ENCODE measurements at places on chromosomes 6 and 20.

- no peak for DNase-seq
Measured at GRCh38 chr6:224350-224749, 67.9 kb upstream of the DUSP22 start.

- no peak for DNase-seq
Measured at GRCh38 chr20:46973766-46974165, 79.1 kb downstream of the EYA2 start.

- DNase-seq, result no peak
Measured at GRCh38 chr6:130593948-130594347, 228.1 kb downstream of the TMEM200A start.

DNA sequence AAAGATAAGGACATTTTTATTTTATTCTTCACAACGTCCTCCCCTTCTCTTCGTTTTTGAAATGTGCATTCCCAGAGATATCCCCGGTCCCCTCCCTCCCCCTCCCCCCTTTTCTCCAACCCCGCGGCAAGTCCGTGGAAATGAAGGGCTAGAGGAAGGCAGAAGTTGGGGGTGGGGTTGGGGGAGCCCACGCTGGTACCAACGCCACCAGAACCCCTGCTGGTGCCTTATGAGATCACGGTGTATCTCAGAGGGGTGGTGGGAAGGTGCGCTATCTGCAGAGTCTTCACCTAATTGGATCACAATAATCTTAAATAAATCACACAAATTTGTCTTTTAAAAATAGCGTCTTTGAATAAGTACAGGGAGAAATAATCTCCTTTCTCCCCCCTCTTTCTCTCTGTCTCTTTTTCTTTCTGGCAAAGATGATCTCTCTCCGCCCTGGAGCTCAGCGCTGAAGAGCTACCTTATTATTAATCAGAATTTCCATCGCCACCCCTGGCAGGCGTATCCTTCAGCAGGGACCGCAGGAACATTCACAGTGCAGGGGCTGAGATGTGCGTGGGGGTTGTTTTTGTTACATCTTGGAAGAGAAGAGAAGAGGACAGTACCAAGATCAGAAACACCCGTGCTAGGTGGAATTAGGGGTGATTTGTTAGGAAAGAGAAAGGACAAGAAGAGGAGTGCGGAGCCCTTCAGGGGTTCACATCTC, 915 bp downstream of the CLVS2 start:
- DNase-seq, result no peak

GRCh38 chr6:44715188-44715587, 327.7 kb downstream of the CDC5L start:
- DNase-seq, result no peak

DNA sequence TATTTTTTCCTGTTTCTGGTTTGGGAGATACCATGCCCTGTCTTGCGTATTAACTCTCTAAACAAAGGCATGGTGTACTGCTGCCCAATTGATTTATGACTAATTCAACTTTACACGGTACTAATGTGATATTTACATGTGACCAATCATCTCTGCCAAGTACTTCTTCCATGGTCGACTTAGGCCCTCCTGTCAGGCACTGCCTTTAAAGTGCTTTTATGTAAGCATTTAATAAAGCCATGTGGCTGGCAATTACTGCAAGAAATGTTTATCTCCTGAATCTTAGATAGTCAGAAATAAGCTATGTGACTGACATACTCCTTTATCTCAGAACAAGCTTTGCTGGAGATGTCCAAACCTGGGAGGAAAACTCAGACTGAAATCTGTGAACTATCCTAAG, 323.4 kb downstream of the BTBD3 start:
- no peak for DNase-seq

DNA sequence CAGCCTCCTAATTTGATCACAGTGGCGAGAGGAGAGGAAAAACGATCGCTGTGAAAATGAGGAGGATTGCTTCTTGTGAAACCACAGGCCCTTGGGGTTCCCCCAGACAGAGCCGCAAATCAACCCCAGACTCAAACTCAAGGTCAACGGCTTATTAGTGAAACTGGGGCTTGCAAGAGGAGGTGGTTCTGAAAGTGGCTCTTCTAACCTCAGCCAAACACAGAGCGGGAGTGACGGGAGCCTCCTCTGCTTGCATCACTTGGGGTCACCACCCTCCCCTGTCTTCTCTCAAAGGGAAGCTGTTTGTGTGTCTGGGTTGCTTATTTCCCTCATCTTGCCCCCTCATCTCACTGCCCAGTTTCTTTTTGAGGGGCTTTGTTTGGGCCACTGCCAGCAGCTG, 28.7 kb downstream of the SAYSD1 start:
- peak; percentile 38 for DNase-seq

GRCh38 chr6:80174900-80175572, 68.6 kb downstream of the BCKDHB start:
- no peak for DNase-seq

DNA sequence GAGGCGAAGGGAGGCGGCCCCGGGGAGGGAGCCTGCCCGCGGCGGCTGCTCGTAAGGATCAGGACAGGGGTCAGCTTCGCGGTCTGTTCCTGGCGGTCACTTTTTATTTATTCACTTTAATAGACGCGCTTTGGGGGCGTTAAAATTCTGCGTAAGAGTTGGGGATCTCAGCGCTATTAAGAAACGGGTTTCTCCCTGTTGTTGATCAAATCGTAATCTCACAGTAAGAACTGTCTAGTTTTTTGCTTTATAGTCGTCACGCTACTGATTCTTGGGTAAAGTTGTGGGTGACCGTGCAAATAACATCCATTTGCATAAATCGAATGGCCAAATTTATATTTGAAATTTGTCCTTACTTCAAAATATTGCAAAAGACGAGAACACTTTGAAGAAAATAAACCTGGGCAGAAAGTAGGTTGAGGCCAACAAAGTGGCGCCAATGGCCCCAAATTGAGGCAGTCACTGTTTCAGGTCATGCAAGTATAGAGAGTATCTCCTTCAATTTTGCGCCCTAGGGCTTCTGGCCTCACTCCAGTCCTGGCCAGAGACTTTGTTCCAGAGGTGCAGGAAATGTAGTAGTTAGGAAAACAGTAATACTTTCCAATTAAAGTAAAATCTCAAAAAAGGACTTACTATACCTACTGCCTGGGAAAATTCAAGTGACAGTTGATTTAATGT, 963 bp upstream of the RMND1 start:
- peak; percentile 16 for DNase-seq

DNA sequence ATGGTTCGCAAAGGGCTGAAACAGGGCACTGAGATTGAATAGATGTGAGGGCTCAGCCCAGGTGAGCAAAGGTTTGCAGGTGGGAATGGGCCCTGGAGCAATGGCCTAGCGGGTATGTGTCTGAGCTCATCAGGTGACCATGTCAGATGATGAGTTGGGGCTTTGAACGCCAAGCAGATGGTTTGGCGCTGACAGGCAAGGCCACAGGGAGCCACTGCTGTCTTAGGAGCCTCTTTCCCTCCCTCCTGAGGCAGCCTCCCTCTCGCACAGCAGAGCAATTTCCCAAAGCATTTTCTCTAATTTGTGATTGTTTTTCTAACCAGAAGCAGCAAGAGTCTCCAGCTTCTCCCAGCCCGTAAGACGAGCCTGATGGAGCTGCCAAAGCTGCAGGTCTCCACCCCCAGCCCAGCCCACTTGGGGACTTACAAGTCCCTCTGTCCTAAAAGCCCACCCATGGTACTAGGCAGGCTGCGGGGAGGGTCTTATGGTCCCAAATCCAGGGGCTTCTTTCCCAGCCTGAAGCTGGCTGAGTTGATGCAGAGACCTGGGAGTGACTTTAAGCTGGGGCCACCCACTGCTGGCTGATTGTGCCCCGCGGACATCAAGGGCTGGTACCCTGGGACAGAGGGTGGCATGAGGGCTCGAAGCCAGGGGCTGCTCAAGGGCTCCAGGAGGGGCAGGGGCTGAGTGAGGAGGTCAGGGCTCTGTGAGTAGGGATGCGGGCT, 11.6 kb downstream of the CDH22 start:
- no peak for DNase-seq

DNA sequence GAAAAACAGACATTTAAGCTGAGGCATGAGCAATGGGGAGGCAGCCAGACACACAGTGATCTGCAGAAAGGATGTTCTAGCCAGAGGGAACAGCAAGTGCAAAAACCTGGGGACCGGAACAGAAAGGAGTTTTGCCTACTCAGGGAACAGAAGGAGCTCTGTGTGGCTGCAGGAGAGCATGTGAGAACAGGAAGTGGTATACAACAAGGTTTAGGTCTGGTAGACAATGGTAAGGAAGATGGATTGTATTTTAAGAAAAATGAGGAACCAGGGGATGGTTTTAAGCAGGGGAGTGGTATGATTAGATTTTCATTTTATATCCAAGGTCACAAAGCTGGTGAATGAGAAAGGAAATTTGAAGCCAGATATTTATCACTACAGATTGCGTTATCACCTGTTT, 157.5 kb downstream of the UNC5CL start:
- no peak for DNase-seq

GRCh38 chr6:122809691-122810090, 20.6 kb downstream of the SMPDL3A start:
- DNase-seq, result no peak

DNA sequence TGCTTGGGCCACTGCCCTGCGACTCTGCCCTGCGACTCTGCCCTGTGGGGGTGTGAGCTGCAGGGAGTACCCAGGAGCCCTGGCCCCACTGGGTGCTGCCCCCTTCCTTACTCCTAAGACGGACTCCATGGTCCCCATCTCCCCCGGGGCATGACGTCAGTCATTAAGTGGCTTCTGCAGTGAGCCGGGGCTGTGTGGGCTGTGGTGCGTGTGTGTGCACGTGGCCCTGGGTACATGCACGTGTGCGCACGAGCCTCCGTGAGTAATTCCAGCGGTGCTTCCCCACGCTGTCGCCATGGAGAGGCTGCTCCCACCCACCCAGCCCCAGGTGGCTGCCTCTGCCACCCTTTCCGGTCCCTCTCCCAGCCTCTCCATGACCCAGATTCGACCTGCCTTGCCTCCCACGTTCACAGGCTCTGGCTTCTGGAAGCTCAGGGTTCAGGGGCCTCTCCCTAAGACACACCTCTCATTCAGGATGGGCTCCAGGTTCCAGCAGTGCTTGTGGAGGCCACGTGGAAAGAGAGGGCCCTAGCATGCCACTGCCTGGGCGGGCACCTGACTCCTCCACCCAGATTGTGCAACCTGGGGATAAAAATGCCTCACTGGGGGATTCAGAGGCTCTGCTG, 88.3 kb downstream of the DLGAP4 start:
- DNase-seq, result no peak
